ENCODE measurements at places on chromosomes 7 and 10.

DNA sequence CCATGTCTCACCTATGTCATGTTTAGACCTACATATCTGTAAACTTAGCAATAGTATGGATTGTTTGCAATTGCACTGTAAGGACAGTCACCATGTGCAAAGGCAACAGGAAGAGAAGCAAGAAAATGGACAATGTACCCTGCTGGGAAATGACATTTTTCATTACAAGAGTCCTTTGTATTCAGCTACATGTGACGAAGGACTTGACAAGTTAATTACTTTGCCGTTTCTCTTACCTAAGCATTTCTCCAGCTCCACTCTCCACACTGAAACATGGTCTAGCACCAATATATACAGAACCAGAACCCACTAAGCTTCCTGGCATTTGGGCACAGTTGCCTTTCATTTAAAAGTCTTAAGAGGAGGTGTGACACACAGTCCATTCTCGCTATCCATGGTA lies 76.6 kb upstream of the PFKP start:
- DNase-seq, result no peak

DNA sequence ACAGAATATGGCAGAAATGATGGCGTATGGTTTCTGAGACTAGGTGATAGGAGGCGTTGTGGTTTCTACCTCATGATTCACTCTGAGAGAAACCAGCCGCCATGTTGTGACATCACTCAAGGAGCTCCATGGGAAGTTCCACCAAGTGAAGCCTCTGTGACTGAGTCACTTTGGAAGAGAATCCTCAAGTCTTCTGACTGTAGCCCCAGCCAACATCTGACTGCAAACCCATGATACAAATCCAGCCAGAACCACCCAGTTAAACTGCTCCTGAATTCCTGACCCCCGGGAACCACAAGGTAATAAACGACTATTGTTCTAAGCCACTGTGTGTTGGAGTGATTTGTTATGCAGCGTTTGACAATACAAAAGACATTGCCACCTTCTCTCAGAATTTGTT lies 91.1 kb upstream of the CARD11 start:
- no peak for DNase-seq

GRCh38 chr10:12774204-12774894 lies 227.2 kb downstream of the CCDC3 start:
- DNase-seq, result no peak

GRCh38 chr10:85719408-85719807 lies 647.2 kb downstream of the GRID1 start:
- DNase-seq, result no peak

- peak; percentile 32 for DNase-seq
Observed at GRCh38 chr7:77326131-77326530, 90.0 kb downstream of the GSAP start.

GRCh38 chr7:90536449-90536848 lies 59.7 kb upstream of the CDK14 start:
- no peak for DNase-seq
